ENCODE measurements at places on chromosomes 5 and 9.

DNA sequence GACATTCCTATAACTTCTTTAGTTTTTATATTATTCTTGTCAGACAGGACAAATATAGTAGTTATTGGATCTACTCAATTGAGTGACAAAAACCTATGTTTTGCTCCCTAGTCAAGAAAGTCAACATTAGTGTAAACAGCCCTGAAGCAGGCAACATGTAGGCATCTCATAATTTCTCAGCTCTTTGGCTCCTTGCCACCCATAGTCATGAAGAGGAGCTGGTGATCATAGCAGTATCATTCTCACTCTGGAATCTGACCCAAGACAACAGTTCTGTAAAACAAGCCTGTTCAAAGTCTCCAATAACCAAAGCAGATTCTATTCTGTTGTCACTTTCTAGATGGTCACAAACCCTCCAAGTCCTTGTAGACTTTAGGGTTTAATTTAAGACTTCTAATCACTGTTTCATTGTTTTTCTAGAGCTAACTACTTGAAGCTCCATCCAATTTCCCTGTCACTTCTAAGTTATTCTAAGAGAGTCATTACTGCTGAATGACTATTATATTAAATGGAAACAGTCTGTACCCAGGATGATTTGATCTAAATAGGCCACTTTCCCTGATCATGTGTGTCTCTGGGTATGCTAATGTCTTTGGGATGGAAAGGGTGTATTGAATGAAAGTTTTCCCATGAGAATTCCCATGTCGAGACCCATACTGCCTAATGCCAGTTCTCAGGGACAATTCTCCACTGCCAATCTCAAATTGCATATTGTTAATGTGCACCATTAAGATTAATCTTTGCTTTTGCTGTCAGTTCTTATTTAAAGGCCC lies 533.3 kb downstream of the ACTL7B start:
- DNase-seq = no peak

- no peak for DNase-seq
Observed at GRCh38 chr5:33425314-33425713, 15.5 kb upstream of the TARS1 start.

DNA sequence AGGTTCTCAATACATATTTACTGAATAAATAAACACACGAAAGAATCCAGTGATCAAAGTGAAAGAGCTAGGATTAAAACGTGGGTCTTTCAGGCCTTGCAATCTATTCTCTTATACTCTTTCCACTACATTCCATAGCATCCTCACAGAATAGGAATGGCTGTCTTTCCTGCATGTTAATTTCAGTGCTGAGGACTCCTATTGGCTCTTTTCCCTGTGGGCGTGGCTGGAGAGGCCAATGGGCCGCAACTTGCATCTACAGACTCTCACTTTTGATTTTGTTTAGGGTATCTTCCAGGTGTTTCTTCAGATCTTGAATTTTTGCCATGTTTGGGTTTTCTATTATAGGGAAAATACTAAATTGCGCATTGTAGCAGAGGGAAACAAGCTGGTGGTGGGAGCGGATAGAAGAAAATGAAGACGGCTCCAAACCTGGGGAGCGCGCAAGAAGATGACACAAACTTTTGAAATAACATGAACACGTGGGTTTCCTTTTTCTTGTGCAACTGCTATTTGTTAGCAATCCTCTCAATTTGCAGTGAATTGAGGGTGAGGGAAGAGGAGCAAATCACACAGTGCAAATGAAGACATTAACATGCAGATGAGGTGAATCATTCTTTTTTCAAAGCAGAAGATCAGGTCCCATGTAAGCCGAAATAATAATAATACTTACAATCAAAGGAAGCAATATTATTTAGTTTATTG lies 93.9 kb downstream of the GCNT1 start:
- DNase-seq = no peak

GRCh38 chr9:137237759-137238726 lies 3.0 kb upstream of the TUBB4B start:
- no peak for DNase-seq

DNA sequence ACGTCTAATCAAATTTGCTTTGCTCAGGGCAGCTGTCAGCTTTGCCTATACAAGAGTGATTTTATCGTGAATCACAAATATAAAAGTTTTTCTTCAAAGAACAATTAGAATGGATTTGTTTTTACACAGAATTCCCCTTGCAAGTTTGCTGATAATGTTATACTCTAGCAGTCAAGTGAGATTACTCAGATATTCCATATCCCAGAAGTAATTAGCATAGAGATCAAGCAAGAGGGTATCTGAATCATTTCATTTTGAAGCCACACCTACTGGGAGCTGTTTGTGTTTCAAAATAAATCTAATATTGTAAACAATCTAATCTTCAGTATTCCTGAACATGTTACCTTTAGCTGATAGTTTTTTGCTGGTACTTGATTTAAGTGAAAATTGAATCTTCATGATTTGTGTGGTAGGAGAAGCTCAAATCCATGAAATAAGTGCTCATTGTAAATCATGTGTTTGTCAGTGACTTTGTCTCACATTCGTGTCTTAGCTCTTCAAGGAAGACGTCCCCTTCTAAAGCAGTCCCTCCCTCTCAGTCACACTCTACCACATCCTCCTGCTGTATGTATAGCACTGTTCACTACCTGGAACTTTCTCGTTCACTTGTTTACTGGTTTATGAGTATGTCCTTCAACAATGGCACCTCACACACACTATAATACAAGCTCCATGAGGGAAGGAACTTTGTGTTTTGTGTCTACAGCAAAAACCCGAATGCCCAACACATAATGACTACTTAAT lies 3.3 kb upstream of the TTC39B start:
- DNase-seq = no peak

GRCh38 chr9:19946441-19947109 lies 157.7 kb upstream of the SLC24A2 start:
- no peak for DNase-seq

DNA sequence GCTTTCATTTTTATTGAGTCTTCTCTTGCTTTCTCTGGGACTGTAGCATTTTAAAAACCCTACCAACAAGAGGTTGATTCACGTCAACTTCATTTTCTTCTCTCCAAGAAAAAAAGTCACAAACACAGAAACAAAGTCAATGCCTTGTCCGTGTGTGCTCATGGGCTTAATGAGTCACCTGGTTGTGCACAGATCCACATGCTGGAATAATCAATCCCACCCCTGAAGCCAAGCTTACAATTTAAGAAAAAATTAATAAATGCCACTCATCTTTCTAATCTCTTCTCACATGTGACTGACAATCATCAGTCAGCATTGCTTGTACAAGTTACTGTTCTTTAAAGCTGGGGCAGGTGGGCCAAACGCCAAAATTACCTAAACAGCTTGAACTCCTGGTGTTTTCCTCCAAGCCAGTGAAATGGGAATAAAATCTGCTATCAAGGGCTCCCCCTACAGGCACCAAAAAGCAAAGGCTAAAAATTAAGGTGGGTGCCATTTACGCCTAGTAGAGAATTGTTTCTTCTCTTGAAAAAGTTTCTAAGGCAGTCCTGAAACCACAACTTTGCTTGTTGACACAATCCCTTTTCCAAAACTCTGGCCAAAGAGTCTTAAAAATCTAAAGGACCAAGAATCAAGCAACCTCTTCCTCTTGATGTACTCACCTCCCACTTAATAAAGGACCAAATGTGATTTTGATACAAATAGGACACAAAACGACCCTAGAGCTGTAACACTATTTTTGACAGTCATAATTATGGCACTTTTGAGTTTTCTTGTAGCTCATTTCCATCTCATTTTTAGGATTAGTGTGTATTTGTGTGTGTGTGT lies 21.3 kb downstream of the TRMO start:
- no peak for DNase-seq

DNA sequence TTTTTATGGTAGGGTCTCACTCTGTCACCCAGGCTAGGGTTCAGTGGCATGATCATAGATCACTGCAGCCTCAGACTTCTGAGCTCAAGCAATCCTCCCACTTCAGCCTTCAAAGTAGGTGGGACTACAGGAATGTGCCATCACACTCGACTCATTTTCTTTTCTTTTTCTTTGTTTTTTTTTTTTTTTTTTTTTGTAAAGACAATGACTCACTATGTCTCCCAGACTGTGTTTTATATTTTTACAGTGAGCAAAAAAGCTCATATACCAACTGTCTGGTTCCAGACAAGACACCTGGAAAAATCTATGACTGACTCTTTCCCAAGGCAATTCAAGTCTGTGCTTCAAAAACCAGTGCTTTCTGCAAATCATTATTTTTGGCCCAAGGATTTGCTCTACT lies 10.8 kb upstream of the FOXD1 start:
- no peak for DNase-seq

DNA sequence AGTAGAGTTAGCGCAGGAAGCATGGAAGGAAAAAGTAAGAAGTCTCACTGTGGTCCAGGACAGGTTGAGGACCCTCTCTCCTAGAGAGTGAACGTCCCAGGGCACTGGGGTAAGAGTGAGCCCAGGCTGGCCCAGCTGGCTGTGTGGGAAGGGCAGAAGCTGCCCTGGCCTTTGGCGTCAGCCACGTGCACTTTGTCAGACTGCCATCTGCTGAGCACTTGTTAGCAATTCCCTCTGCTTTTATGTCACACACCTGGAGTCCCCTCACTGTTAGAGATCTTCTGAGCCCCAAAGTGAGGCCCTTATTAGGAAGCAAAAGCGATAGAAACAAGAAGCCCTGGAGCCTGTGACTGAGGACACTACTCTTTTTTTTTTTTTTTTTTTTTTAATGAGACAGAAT lies 79.1 kb downstream of the UGCG start:
- DNase-seq = no peak

DNA sequence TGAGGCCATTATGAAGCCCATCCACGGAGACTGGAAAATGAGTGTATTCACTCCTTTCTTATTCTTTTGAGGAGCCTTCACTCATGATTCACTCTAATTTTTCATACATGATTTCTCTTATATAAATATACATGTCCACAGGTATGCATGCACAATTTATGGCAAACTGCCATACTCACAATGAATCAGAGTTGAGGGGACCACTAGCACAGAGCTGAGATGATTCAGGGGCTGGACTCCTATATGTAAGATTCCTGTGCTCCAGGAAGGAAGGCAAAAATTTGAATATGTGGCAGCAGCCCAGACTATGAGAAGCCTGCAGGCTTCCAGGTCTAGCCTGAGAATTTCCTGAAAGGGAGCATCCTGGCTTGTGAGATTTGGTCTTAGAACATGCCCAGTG lies 484.6 kb downstream of the PRELID2 start:
- DNase-seq = no peak

- DNase-seq = no peak
Observed at GRCh38 chr5:66207800-66208561, 63.9 kb downstream of the SREK1 start.

DNA sequence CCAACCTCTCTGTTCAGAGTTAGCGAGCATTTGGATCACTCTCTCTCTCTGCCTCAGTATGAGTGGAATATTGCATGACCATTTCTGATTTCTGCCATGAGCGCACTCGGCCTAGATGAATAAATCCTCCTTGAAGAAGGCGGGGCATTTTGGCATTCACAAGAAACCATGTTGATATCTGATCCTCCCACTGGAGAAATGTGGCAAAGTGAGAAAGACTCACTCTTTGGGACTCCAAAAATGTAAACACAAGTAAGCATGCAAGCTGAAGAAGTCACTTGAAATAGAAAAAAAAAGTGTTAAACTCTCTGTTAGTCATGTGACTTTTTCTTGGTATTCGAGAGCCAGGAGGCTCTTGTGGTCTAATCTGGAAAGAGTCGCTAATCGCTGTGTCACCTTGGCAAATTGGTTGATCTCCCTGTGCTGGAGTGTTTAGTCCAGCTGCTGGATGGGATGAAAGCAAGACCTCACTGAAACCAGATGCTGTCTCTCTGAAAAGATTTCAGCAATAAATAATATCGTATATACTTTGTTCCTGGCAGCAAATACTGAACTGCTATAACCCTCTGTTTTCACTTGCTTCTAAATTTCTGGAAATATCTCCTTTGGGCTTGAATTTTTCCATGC lies 95.5 kb downstream of the GHR start:
- no peak for DNase-seq

DNA sequence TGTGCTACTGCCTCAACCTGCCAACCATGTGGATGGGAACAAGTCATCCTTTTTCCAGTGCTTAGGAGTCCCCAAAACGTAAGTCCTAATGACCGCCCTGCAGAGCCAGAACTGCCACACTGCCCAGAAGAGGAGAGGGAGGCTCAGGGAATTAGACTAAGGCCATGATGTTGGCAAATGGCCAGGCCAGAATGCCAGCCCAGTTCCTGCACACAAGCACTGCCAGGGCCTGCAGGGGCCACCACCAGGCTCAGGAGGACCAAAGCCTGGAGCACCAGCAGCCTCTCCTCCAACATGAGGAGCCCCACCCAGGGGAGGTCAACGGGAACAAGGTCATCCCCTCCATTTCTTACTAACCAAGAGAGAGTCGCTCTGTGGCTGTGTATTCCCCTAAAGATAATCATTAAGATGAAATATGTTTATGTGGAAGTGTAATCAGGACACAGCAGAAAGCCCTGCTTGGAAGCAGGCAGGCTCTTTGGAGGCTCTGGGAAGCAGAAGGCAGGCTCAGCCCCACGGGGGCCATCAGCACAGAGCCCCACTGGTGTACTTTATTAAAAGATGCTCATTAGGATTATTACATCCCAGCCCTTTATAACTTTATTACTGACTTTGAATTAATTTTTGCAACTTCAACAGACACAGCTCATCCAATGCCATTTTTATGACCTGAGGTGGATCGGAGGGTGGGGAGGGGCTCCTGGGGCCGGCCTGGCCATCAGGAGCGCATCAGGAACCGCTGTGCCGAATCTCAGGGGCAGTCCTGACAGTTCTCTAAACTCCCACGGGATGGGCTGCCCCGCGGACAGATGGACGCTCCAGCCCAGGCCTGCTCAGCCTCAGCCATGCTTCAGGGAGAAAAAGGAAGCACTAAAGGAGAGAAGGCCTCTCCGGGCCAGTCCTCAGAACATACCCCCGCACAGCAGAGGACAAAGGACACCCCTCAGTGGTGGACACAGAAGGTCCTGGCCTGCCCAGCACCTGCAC lies 127.0 kb downstream of the ADAMTS2 start:
- DNase-seq = no peak

- no peak for DNase-seq
Observed at GRCh38 chr9:89603767-89604665, 796 bp upstream of the GADD45G start.

All from activated T-helper 1 cell treated with anti-CD3 and anti-CD28 coated beads, Interleukin-2, amount 50 U/mL, for 16 hours (primary cell).